Stimulated activated CD4-positive, alpha-beta T cell treated with anti-CD3 and anti-CD28 coated beads, Interleukin-1b, Interleukin-23, amount 100 ng/mL, for 4 hours (primary cell): ENCODE measurements at places on chromosomes 2 and 18.

DNA sequence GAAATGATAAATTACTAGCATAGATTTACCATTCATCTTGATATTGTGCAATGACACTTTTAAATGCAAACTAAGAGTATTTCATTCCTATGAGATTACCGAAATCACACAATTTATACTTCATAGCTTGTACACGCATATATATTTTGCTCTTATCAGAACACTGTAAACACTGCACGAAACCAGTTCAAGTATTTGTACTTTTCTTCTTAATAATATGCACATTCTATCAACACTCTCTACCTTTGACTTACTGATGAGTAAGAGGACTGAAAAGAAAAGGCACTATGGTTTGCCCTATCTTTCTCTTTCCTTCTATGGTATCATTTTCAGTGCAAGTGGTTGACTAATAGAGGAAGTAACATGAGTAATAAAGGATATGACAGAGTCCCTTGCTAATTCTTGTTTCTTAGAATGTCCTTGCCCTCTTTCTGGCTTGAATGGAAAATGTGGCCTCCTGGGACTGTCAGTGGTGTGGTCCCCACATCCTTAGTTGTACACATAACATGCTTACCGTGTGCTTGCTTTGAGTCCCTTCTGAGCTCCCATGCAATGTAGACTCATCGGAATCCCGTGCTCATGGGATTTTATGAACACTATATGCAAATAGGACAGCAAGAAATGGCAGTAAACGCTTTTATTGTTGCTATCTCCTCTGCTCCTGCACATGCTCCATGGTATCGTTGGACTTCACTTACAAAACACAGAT, 363.5 kb upstream of the TNP1 start:
- peak; percentile 5 for DNase-seq

GRCh38 chr2:160752475-160753330, 259.1 kb upstream of the RBMS1 start:
- no peak for DNase-seq

GRCh38 chr2:98799375-98800329, 68.7 kb upstream of the MGAT4A start:
- DNase-seq, result no peak

- DNase-seq, result no peak
Measured at GRCh38 chr2:113041871-113042270, 10.8 kb downstream of the IL36B start.

- no peak for DNase-seq
Measured at GRCh38 chr18:67134911-67135310, 381.6 kb downstream of the DSEL start.

- DNase-seq, result no peak
Measured at GRCh38 chr2:100281521-100282438, 40.5 kb downstream of the LONRF2 start.

DNA sequence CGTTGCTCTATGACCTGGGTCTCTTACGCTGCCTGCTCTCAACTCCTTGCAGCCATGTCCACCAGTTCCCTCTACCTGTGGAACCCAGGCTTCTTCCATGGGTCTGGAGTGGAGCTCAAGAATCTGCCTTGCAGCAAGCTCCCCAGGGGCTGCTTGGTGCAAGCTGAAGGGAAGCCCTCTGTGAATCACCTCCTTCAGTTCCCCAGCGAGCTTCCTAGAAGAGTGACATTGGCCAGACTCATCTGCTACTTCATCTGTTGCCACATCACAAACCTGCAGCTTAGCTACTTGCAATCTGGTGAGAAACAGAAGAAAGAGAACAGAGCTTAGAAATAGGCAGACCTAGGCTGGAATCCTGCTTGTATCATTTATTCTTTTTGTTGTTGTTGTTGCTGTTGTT, 9.8 kb upstream of the EFR3B start:
- DNase-seq, result no peak

- DNase-seq, result peak; percentile 34
Measured at GRCh38 chr18:23662309-23663263, at the start of gene ANKRD29. Gene ANKRD29 (minus strand): TSS chr18:23662911. CDS start chr18:23662730, 181 bp downstream.

- DNase-seq, result no peak
Measured at GRCh38 chr2:180360283-180360618, 353.2 kb upstream of the CWC22 start.

- DNase-seq, result no peak
Measured at GRCh38 chr2:236629961-236630872, 60.6 kb downstream of the ACKR3 start.

DNA sequence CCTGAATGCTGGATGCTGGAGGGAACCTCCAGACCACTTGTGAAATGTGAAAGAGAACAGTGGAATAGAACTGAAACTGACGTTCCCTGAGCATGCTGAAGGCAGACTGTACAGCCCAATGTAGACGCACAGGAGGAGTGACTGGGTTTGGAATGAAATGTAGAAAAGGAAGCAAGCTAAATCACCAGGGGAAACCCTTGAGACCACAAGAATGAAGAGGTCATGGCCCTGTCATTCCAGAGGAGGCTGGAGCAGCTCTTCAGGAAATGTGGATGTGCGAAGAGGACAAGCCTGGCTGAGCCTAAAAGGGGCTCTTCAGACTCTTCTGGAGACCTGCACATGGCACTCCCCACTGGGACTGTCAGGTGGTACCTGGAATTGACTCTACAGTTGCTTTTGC, 118.5 kb upstream of the ALPP start:
- no peak for DNase-seq
